ENCODE measurements at places on chromosomes 11 and 22. TPM values are rescaled to one million over a fixed set of nuclear protein-coding genes. Genes with fewer than 3 reads are reported as not detected.

The GALNT18 gene
- total RNA-seq, result 240 TPM

The GUCY1A2 gene
- total RNA-seq, result 0.22 TPM

The OR8A1 gene
- total RNA-seq, result under 0.01 TPM

- no peak for DNase-seq
Measured at GRCh38 chr11:86807360-86807759, 7.0 kb downstream of the PRSS23 start.

GRCh38 chr22:30902496-30903357, 65.8 kb downstream of the MORC2 start:
- DNase-seq, result no peak

DNA sequence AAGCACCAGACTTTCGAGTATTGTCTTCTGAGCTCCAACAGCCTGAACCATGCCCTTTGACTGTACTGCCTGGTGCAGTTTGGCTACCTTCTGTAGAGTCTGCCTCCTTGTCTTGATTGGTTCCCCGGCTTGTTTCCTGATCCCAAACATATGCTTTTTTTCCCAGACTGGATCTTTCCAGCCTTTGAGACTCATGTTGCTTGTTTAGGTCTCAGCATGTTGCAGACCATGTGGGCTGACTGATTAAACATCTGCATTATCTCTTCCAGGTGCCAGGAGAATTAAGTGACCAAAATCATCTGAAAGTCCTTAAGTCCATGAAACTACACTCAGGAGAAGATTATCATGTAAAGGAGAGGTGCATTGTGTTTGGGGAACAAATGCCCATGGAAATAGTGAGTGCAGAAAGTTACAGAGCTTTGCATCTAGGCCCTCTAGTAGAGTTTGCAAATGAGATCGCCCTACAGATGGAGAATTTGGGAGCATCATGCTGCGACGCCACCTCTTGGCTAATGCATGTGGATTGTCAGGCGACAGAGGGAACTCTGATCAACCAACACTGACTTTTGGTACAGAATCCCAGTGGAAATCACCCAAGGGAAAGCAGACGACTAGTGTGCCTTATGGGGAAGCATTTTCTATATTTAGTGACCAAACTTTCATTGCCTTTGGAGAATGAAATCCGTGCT, 188.8 kb downstream of the BLID start:
- no peak for DNase-seq

DNA sequence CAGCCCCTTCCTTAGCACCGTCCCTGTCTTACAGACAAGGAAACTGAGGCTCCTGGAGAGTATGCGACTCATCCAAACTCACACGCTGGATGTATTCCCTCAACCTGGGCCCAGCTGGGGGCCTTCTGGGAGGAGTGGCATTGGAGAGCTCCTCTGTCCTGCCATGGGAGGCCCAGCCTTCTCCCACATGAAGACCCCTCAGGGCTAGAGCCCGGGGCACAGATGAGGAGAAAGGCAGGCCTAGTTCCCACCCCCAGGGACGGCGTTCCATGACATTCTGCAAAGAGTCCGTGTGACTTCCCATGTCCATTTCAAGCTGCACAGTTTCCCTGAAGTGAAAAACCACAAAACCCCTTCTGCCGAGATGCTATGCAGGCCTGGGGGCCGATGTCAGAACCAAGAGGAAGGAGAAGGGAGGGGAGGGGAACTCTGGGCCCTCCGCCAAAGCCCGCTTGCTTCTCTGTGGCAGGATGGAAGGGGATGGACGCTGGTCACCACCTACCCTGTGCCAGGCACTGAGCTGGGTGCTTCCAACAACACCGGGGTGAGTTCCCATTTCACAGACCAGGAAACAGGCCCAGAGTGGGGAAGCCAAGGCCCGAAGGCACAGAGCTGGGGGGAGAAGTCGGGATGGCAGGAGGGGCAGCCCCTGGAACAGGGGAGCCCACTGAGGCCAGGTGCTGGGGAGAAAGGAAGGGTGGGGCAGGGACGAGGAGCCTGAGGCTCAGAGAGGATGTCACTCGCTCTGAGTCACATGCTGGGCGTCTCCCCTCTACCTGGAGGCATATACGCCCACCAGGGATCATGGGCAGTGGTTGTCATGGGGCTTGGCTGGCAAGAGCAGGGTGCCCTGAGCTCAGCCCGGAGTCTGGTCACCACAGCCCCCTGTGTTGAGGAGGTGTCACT, 15.7 kb downstream of the RAC2 start:
- DNase-seq, result peak; percentile 38

Data from lung microvascular endothelial cell (primary cell).